M059J (cell line): ENCODE measurements at places on chromosomes 16 and 17. TPM values are rescaled to one million over a fixed set of nuclear protein-coding genes. Genes with fewer than 3 reads are reported as not detected.

KRTAP4-2 gene
- total RNA-seq: not detected in 2 replicates

VAMP2 gene
- total RNA-seq: 3.8 and 4.4 TPM in 2 replicates

CLEC16A gene
- 8.1 and 15.6 TPM in 2 replicates for total RNA-seq

GJC1 gene
- 7.6 and 19.5 TPM in 2 replicates for total RNA-seq

CDRT15L2 gene
- total RNA-seq: not detected in 2 replicates

CDRT15 gene
- not detected in 2 replicates for total RNA-seq

CHST4 gene
- 0.05 TPM in 1 of 2 replicates, not detected in the other for total RNA-seq

SCPEP1 gene
- 95.9 and 99.5 TPM in 2 replicates for total RNA-seq
